ENCODE measurements at places on chromosomes 1 and 21. TPM values are rescaled to one million over a fixed set of nuclear protein-coding genes. Genes with fewer than 3 reads are reported as not detected.

- no peak for DNase-seq
These were observed 75.2 kb upstream of the TSPAN2 start for GRCh38 chr1:115164484-115164883.

The C1orf116 gene
- not detected for total RNA-seq

- no peak for DNase-seq
These were observed 63.9 kb downstream of the CHIA start for GRCh38 chr1:111354584-111354983.

DNA sequence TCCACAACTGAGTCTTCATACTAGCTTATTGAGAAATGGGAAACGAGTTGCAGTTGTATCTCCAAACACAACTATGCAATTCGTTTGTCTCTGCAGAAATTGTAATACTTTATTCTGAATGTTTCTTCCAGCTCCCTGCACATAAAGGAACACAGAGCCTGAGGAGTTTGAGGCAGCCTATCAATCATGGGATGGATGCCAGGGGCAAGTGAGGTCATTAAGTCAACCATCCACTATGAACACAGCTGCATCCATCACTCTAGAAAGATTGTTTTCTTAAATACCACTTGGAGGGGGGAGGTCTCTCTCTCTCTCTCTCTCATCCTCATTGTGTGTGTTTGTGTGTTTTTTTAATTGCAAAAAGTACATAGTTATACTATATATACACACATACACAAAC is 2.9 kb upstream of the PSMB2 start:
- no peak for DNase-seq

The OPTC gene
- total RNA-seq = not detected

DNA sequence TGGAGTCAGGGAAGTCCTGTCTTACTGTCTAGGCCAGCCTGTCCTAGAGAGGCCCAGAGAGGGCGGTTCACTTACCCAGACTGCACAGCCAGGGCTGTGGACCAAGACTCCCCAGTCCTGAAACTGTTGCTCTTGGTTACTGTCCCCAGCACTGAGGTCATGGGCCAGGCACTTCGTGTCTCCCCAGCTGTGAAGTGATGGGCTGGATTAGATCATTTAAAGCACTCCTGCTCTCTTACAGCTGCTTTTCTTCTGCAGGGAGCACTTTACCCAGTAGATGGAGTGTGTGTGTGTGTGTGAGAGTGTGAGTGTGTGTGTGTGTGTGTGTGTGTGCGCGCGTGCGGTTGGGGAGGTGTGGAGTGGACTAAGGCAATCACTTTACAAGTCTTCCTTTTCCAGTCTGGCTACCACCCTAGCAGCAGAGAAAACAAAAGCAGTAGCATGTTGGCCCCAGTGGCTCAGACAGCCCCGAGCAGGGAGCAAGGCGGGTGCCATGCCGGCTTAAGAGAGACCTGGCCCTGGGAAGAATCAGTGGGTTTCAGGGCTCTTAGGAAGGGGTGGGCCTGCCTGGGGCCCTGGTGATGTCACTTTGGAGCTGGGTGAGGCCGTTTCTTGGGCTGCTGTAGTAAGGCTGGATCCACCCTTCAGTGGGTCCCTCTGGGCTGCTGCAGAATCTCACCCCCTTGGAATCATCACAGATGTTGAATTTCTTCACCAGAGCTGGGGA is 2.4 kb downstream of the SPSB1 start:
- peak; percentile 53 for DNase-seq

- DNase-seq = peak; percentile 15
These were observed 55.9 kb downstream of the MACO1 start for GRCh38 chr1:25486602-25487001.

The LCE1B gene
- total RNA-seq = not detected

Measured in OCI-LY7 (cell line).